ENCODE measurements at places on chromosomes 11 and 22. TPM values are rescaled to one million over a fixed set of nuclear protein-coding genes. Genes with fewer than 3 reads are reported as not detected.

- DNase-seq: no peak
Observed at GRCh38 chr11:103676413-103676812, 360.0 kb upstream of the DDI1 start.

The SYT9 gene
- polyA plus RNA-seq: 4.4 TPM

The SELENOM gene
- 5.6 TPM for polyA plus RNA-seq

- no peak for DNase-seq
Observed at GRCh38 chr22:30208631-30209603, 37.6 kb downstream of the LIF start.

GRCh38 chr11:57429946-57430345 is 3.0 kb upstream of the SLC43A3 start:
- DNase-seq: no peak

GRCh38 chr11:93530468-93530826 is 12.7 kb downstream of the SMCO4 start:
- no peak for DNase-seq

GRCh38 chr11:4641501-4641900 is 2.3 kb upstream of the OR51E1 start:
- DNase-seq: no peak

GRCh38 chr11:134228625-134229024 is 4.2 kb downstream of the VPS26B start:
- DNase-seq: no peak

GRCh38 chr11:20037396-20038153 is 122.7 kb downstream of the DBX1 start:
- no peak for DNase-seq

DNA sequence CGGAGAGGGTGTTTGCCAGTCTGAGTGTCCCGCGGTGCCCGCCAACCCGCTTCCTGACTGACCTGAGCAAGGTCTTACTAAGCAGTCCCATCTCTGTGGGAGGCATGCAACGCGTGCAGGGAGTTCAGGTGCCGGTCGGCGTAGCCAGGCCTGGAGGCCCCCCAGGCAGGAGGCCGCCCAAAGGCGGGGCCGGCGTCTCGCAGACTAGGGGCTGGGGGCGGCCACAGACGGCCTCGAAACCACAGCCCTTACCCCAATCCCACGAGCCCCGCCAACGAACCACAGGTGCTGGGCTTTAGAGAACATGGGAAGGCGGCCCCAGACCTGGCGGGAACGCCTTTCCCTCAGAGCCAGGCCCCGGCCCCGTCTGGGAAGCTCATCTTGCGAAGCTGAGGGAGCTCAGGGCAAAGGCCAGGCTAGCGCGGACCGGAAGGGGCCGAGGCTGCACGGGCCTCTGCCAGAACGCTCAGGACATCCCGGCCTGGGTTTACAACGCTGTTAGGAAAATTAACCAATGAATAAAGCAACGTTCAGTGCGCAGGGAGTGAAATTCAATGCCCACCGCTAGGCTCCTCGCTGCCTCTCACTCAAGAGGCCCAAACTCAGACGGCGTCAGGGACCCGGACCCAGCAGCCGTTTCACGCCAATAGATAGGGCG is 2.1 kb upstream of the MTFP1 start:
- DNase-seq: no peak

DNA sequence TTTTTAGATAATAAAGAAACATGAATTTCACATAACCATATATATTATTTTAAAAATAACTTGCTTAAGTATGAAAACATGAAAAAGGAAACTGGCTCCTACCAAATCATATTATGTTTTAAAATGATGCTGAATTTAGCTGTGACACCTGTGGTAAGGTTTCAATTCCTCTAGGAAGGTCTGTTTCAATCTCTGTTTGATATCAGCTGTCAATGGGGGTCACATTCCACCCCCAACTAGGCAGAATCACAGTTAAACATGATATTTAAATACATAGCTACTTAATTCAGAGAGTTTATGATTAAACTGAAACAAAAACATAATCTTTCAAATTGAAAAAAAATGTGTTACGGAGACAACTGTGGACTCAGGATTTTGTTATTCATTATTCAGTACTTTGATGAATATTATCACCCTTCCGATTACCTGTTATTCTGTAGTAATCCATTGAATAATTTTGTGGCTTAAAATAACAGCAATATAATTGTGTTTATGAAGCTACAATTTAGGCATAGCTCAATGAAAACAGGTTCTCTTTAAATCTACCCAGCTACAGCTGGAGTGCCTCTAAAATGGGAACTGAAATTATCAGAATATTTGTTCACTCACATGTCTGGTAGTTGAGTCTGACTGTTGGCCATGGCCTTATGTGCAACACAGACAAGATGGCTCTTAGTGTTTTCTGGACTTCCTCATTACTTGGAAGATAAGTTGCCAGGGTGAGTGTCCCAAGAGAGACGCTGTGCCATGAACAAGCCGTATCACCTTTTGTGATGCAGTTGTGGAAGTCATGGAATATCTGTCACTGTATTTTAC is 244.6 kb upstream of the ANO3 start:
- no peak for DNase-seq

The IFITM10 gene
- 0.23 TPM for polyA plus RNA-seq

DNA sequence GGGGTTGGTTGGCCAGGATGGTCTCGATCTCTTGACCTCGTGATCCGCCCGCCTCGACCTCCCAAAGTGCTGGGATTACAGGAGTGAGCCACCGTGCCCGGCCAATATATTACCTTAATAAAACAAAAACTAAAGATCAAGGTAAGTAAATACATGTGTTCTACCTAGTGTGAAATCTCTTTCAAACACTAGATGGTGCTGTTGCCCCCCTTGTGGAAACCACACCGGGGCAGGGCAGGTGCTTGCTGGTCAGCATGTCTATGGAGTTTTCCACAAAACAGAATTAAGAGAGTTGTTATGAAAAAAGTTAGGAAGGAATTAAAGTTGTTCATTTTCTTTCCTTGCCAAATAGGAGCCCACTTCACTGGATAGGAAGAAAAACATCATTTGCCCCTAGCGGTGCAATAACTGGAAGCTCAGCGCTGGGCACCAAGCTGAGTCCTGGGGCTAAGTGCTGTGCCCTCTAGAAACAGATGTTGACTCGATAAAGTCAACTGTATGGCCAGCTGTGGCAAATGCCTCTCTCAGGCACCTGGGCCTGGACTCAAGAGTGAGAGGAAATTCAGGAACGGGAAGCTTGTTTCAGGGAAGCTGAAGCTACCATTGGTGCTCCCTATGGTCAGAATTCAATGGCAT is 6.3 kb upstream of the KCNJ5 start:
- DNase-seq: peak; percentile 59

The OR10D3 gene
- not detected for polyA plus RNA-seq

All from renal cortex interstitium (tissue), 15 donors.